Stimulated activated CD8-positive, alpha-beta memory T cell treated with anti-CD3 and anti-CD28 coated beads, Interleukin-7, amount 100 ng/mL, for 1 hour (primary cell): ENCODE measurements at places on chromosomes 7 and 10.

- DNase-seq, result no peak
Observed at GRCh38 chr7:111763221-111763801, 201.0 kb upstream of the IMMP2L start.

DNA sequence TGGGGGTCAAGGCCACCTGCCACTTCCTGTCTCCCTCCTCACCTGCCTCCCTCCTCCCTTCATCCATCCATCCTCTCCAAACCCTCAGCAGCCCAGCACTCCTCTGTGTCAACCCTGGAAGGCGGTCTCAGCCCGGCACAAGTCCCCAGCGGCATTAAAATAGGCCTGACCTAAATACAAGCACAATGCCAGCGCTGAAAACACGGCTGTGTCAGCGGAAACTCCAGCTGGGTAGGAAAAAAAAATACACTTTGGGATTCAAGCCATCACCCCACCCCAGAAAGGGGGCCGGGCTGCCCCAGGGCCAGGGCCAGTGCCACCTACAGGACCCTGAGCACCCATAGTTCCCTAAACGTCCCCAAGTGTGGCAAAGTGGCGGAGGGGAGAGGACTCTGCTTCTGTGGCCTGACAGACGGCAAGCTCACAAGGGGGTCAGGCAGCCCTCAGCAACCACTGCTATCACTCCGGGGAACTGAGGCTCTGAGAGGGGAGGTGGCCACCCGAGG, 22.7 kb upstream of the GTF2IRD1 start:
- no peak for DNase-seq

- no peak for DNase-seq
Observed at GRCh38 chr10:80183436-80183835, 21.9 kb downstream of the ANXA11 start.

- no peak for DNase-seq
Observed at GRCh38 chr7:142540371-142540770, 208.9 kb upstream of the PRSS1 start.

DNA sequence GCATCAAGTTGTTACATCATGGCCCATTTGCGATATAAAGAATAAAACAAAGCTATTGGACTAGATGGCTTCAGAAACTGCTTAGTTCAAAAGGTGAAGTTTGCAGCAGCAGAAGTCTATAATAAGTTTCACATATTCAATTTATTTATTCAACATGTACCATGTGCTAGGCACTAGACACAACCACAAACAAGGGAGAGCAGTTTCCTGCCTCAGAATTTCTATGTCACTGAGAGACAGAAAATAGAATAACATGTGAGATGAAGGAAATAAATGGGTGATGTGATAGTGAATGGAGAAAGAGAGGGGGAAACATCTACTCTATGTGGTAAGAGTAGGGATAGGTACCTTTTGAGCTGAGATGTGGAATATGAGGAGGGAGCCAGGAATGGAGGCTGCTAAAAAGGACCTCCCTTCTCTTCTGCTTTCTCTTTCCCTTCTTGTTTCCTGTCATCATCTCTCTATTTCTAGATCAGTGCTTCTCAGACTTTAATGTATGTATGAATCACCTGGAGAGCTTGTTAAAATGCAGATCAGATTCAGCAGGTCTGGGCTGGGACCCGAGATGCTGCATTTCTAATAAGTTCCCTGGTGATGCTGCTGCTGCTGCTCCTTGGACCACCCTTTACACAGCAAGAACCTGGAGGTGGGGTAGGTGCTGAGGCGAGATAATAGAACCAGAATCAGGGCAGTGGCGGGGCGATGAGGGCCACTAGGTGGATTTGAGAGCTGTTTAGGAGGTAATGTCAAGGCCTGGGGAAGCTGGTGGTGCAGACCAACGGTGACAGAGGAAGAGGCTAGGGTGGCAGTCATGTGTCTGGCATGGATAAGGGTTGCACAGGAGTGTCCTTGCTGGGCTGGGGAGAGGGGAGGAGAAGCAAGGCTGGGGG, 13.7 kb upstream of the INMT start:
- DNase-seq, result no peak

- DNase-seq, result no peak
Observed at GRCh38 chr7:45367026-45367425, 207.1 kb upstream of the ADCY1 start.

GRCh38 chr7:32447218-32447617, 43.0 kb downstream of the LSM5 start:
- DNase-seq, result no peak

DNA sequence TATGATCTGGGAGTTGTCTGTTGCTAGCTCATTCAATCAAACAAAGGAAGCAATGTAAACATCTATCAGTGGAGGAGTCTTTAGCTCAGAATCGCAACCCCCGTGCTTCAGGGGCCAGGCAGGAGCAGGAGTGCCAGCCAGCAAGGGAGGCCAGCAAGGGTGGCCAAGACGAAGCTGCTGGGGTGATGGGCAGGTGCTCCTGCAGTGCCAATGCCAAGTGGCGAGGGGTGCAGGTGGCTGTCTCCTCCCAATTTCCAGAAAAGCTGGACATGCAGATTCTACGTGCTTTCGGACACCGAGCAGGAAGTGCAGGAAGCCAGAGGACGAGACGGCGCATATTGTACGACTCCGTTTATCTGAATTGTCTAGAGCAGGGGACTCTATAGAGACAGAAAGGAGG, 48.1 kb upstream of the EBF3 start:
- no peak for DNase-seq

DNA sequence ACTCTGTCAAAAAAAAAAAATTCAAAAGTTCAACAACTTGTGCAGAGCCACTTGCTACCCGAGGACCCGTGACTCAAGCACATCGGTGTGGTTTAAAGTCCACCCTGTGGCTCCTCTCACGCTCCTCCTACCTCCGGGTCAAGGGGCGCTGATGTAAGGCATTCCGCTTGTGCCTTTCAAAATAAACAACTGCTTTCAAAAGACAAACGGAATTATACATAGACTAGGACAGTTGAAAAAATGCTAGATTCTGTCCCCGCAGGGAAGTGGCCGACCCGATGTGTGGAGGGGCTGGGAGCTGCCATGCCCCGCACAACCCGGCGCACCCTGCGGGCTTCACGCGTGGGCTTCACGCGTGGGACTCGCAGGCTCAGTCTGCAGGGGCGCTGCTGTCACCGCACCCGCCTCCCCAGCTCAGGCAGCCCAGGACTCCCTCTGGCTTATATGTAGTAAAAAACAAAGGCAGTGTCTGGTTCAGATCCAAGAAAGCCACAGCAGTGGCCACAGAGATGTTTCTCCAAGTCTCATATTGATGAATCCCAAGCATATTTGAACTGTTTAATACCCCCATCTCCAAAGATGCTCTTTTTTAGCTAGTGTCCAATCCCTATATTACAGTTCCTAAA, 239.7 kb upstream of the INHBA start:
- no peak for DNase-seq

- DNase-seq, result no peak
Observed at GRCh38 chr7:50268990-50269389, 35.5 kb upstream of the IKZF1 start.

DNA sequence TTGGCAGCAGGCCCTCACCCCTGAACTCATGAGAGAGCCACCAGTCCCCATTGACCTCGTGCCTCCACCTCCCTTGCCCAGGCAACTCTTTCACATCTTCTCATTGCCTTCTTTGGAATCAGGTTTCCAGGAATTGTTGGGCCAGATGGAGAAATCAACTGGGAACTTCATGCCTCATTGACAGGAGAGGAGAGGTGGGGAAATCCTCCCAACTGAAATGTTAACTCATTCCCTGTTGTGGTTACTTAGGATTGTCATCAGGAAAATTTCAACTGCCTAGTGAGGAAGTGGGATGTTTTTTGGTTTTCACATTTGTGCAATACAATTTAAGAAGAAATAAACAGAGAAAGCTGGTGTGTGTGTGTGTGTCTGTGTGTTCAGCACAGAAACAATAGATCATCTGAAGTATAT, 106.6 kb upstream of the INHBA start:
- DNase-seq, result no peak

DNA sequence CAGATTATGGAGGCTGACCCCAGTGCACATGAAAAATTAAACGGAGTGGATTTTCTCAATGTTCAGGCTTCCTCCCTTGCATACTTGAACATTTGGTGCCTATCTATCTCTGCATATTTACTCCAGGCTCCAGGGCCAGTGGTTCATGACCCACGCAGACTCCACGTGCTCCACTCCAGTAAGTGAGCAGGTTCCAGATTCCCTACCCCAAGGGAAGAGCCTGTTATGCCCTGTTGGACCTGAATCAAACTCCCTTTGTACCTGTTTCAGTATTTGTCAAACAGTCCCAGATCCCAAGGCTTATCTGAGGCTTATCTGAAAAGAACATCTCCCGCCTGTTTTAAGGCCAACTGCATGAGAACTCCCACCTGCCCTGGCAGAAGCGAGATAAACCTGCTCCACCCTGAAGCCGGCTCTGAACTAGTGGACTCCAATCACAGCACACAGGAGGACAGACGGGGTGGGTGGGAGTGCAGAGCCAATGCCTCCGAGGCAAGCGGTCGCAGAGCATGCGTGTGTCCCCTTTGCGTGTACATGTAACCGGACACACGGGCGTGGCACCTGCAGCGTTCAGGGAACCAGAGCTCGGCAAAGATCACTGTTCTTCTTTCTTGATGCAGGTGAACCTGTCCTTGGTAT, 2.3 kb upstream of the FUOM start:
- DNase-seq, result no peak

DNA sequence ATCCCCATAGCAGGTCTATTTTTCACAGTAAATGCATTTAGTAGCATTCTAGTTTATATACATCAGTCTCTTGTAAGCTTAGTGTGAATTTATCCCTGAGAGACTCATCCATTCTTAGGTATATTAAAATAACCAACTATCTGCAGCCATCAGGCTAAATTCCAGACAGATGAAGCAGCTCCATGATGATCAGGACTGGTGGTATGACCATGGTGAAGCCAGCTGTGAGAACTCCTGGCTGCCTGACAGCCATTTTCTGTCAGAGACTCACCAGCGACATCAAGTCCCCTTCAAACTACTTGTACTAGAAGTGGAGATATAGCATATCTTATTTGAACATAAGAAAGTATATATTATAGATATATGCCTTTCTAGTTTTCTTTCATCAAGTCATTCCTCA, 70.3 kb upstream of the GSDME start:
- no peak for DNase-seq

DNA sequence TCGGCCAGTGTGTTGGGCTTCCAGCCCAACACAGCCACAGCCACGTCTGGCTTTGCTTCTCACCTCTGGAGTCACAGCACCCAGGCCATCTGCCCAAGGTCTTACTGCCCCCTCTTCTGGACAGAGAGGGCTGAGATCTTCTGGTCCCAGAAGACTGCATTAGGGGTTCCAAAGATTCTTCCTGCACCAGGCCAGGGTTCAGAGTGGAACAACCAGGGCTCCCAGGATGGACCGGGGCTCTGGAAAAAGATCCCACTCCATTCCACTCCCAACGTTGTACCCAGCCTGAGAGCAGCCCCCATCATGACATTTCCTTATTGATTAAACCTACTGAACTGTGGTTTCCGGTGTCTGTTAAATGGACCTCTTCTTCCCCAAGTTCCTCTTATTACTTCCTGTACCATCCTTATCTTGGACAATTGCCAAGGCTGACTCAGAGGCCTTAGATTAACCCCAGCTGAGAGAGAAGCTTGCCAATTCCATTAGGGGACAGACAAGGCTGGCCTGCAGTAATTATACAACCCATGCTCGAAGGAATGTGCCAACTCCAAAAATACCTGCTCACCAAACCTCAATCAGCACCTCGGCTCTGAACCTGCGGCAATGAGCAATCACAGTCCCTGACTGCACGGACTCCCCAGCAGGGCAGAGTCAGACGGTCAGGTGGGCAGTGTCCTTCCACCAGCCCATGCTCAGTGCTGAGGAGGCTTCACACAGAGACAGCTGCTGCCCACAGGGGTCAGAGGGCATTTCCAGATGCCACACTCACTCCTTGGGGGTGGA, 47.9 kb upstream of the NPFFR1 start:
- no peak for DNase-seq

DNA sequence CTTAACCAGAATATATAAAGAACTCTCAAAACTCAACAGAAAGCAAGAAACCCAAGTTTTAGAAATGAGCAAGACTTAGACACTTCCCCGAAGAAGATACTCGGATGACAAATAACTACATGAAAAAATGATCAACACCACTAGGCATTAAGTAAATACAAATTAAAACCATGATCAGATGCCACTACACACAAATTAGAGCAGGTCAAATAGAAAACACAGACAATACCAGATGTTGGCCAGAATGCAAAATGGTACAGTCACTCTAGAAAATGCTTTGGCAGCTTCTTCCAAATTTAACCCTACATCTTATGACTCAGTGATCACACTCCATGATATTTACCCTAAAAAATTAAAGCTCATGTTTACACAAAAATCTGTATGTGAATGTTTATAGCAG, 18.4 kb downstream of the TMEM176A start:
- no peak for DNase-seq

GRCh38 chr10:3835770-3836169, 50.8 kb upstream of the KLF6 start:
- DNase-seq, result no peak

- no peak for DNase-seq
Observed at GRCh38 chr7:39602351-39602750, 21.0 kb upstream of the RALA start.

DNA sequence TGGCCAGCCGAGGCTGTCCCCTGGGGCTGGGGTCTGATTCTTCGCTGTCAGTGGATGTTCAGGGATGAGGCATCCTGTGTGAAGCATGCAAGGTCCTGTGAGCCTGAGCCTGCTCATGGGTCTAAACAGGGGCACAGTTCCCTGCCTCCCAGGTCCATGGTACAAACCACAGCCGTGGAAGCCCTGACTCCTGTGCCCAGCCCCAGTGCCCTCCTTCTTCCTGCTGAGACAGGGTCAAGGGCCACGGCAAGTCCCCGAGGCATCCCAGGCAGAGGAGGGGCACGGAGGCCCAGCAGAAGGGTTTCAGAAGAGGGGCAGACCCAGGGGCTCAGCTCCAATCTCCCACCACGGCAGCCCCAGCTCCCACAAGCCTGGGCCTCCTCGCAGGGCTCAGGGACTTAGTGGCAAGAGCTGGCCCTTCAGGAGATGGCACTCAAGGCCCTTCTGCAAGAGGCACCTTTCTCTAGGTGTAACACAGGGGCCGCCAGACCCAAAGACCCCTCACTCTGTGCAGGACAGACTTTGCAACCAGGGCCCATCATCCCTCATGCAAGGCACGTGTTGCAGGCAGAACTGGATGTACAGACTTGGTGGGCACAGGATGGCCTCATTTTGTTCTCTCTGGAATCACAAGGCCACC, 248.8 kb downstream of the TCERG1L start:
- DNase-seq, result no peak

GRCh38 chr10:76717141-76717540, 920.5 kb downstream of the KCNMA1 start:
- no peak for DNase-seq

- no peak for DNase-seq
Observed at GRCh38 chr7:86720306-86720705, 76.6 kb downstream of the GRM3 start.

DNA sequence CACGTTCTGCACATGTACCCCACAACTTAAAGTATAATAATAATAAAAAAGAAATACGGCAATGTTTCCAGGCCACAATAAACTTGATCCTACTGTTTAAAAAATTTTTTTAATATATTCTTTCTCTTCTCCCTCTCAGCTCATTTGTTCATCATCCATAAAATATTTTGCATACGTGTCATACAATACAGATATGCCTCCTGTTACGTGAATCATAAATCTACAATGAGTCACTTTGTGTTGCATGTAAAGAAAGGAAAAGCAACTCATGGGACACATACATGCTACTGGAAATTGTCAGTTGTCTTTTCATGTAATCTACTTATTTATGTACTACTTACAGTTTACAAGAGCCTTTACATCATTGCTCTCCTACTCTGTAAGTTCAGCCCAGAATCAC, 1.1 kb upstream of the TECTB start:
- DNase-seq, result no peak
